ENCODE measurements at places on chromosomes 5 and 9.

GRCh38 chr5:132870801-132871200, 2.7 kb upstream of the LEAP2 start:
- DNase-seq, result no peak

GRCh38 chr5:112682621-112683061, 55.0 kb upstream of the APC start:
- no peak for DNase-seq

DNA sequence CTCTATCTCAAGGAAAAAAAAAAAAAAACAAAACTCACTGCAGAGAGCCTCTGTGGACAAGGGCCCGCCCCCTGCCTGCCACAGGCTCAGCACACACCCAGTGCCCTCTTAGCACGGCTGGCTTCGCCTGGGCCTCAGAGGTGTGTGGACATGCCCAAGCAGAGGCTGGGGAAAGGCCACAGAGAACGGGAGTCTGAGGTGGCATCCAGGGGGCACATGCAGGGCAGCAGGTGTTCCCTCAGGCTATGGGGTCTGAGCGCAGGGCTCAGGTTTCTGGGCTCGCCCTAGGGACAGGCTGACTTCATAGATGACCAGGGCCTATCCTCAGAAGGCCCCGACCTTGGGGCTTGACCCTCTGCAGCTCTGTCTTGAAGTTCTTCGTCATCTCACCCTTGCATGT, 138.7 kb downstream of the ZNF354C start:
- DNase-seq, result no peak

- DNase-seq, result no peak
Observed at GRCh38 chr5:73346878-73347408, 101.6 kb downstream of the FOXD1 start.

DNA sequence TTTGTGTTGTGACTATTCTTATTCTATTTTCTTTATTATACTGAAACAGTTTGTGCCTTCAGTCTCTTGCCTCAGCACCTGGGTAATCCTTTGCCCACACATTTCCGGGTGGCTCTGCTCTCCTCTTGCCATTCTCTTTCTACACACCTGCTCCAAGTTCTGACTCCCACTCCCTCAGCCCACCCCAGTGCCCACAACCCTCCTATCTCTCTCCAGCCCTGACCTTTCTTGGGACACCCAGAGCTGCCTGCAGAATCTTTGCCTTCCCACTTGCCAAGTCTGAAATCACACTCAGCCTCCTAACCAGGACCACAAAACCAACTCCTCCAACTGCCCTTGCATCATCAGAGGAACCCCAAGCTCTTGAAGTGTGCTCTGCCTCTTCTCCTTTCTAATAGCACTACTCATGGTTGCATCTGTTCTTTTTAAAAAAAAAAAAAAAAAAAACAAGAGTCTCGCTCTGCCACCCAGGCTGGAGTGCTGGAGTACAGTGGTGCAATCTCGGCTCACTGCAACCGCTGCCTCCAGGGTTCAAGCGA, 4.1 kb downstream of the SWI5 start:
- DNase-seq, result no peak

DNA sequence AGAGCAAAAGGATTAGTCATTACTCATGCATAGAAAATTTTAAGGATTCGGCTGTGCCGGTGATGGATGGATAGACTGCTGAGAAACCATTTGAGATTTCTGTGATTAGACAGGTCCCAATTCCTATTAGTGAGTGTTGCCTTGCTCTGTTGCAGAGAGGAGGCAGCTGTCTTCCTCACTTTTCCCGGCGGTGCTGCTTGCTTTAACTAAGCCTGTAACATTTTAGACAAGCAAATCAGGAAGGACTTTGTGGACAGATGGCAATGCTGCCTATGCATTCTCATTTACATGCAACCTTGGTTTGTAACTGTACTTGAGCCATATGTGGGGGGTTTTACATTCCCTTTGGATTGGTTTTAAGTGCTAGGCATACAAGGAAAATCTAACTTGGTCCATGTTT, 1176.3 kb downstream of the CDH18 start:
- DNase-seq, result no peak

DNA sequence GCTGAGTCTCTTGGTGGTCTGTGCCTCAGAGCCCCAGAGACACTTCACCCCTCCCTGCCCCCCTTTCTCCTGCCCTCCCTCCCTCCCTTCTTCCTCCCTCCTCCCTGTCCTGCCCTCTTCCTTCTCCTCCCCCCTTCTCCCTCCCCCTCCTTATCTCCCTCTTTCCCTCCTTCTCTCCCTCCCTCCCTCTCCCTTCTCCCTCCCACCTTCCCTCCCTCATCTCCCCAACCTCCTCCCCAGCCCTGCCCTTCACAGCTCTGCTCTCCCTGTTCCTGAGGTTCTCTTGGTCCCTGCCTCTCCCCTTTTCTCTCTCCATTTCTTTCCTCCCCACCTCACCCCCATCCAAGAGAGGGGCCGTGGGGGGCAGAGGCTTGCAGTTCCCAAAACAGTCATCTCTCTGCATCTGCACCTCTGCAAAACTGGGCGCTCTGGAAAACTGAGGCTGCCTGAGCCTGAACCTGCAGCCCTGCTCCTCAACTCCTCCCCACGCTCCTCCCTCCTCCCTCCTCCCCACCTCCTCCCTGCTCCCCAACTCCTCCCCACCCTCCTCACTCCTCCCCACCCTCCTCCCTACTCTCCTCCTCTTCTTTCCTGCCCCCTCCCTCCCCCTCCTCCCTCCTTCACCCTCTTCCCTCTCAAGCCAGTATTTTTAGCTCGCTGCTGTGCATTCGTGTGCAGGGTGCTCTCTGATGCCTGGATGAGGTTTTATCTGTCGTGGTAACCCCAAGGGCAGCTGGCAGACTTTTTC, 219.1 kb downstream of the C9orf50 start:
- no peak for DNase-seq

- DNase-seq, result no peak
Observed at GRCh38 chr9:120904061-120904977, 22.3 kb downstream of the TRAF1 start.

- no peak for DNase-seq
Observed at GRCh38 chr5:96468956-96469355, 35.9 kb upstream of the PCSK1 start.

DNA sequence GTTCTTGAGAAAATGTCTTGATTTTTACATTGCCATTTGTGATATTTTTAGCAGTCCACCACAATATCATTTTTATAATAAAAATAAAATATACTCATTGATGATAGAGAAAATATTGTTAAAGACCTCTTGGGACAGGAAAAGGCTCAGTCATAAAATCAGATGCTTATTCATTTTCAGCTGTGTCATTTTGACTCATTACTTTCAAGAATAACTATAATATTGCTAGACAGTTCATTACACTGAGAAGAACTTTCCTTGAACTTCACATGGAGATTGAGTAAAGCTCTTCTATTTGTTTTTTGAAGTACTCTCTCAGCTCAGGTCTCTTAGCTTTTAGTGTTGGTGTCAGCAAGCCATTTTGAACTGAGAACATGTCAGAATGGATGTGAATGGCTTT, 8.5 kb upstream of the MEIKIN start:
- no peak for DNase-seq

GRCh38 chr5:114305402-114306207, 56.3 kb upstream of the KCNN2 start:
- DNase-seq, result no peak

DNA sequence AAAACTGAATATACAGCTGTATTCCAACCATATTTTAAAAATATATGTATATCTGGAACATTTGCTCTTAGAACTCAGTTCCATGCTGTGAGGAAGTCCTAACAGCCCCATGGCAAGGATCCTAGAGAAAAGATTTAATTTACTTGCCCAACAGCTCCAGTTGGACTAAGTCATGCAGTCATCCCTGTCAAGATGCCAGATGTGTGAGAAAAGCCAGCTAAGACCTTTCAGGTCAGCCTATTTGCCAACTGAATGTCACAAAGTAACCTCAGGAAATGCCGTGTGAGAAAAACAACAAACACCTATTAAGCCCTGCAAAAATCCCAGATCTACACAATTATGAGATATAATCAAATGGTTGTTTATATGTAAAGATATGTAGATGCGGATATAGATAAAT, 416.3 kb downstream of the NR2F1-AS1 start:
- DNase-seq, result no peak

DNA sequence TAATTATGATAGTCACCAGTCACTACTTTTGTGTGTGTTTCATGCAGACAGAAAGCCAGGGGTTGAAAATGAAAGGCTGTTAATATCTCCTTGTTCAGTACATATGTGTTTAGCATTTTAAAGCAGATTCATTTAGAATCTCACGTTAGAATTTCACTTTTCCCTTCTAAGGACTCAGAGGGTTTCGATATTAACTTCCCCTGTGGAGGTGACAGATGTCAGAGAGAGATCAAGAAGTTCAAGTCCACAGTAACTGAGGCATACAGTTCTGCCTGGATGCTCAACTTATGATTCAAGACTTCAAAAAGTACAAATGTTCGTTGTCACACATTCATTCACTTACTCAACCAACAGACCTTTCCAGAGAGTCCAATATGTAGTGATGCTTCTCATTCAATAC, 251.1 kb downstream of the EBF1 start:
- DNase-seq, result no peak

DNA sequence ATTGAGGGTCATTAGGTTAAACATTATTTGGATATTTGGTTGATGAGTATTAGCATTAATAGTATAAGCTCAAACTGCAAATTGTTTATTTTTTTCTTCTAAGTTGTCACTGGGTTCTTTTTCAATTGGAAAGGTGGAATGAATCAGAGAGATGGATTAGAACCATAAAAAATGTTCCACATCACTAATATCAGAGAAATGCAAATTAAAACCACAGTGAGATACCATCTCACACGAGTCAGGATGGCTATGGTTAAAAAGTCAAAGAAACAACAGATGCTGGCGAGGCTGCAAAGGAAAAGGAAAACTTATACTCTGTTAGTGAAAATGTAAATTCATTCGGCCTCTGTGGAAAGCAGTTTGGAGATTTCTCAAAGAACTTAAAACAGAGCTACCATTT, 122.8 kb downstream of the CCDC192 start:
- no peak for DNase-seq

- no peak for DNase-seq
Observed at GRCh38 chr9:125329978-125330377, 68.4 kb downstream of the GAPVD1 start.

GRCh38 chr5:179738742-179739141, 6.1 kb downstream of the MAML1 start:
- no peak for DNase-seq

DNA sequence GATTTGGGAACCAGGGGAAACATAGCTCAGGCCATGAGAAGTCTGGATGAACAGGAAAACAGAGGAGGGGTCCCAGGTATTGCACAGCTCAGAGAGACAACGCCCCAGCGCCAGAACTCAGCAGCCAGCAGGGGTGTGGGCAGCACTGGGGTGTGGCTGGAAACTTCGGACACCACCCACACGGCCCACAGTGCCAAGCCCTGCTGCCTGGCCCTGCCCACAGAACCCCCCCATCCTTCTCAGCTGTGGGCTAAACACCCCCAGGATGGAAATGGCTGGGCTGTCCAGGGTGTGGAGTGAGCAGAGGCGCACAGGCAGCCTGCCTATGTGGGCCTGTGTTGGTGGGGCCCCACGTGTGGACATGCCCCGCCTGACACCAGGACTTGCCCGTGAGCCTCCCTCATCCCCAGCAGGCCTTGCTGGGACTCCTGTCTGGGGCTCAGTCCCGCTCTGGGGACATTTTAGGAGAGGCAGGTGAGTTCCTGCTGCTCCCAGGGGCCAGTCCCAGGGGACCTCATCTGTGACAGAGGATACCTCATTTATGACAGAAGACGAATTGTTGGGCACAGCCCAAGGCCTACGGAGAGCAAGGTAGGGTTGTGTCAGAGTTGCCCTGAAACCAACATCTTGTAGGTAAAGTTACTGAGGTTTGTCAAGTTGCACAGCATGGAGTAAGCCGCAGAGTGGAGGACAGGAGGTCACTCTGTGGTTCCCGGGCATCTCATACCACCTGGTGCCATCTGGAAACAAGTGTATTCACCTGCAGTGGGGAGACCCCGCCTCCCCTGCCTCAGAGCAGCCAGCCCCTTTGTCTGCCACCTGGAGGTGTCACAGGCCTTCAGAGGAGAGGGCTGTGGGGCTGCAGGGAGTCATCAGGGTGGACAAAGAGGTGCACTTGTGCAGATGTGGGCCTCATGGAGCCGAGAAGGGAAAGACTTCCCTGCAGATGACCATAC, 183.2 kb downstream of the AUH start:
- no peak for DNase-seq

- DNase-seq, result no peak
Observed at GRCh38 chr9:132201139-132201538, 39.3 kb downstream of the NTNG2 start.

DNA sequence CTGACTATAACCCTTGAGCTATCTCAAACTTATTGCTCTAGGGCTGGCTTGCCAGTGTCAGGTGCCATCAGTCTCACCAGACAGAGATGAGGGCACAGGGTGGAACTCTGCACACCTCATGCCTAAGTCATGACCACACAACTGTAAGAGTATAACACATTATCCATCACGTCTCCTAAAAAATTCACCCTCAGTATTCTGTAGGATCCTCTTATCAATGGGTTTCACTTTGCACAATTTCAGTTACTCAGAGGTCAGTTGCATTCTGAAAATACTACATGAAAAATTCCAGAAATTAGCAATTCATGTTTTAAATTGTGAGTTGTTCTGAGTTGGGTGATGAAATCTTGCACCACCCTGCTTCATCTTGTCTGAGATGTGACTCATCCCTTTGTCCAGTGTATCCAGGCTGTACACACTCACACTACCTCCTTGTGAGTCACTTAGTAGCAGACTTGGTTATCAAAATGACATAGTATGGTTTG, 690.9 kb upstream of the CDH18 start:
- no peak for DNase-seq

DNA sequence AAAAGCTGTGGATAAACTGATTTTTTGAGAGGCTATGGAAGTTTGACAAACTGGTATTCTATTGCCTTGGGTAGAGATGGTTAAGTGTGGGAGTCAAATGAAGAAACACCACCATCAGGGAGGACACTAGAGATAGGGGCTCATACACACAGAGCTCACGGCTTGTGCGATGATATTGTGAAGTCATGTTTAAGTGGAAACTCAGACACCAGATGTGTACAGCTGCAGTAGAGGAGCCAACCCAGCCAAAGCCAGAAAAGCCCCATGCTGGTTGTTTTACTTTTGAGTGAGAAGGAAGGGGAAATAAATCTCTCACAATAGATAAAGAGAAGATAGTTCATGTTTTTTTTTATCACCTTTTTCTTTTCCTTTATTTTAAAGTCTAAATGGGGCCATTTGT, 377.7 kb downstream of the DMRT2 start:
- no peak for DNase-seq

DNA sequence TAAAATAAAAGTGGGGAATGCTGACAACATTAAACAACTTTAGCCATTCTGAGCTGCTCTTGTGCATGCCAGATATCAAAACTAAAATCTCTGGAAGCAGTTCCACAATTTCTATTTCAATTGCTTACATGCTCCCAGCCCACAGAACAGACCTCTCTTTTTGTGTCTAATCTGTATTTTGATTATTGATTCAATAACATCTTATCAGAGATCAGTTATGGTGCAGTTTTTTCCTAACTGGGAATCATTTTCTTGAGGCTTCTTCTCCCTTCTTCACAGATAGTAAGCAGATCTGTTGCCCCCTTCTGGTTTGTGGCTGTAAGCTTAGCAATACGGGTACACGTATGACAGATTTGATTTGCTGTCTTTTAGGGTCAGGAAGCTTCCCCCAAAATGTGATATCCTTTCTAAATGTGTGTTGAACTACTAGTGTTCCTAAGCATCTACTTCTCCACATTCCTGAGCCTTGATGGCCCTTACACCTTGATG, 39.4 kb downstream of the MRPS27 start:
- DNase-seq, result no peak

GRCh38 chr9:68974901-68975300, 39.0 kb downstream of the PRKACG start:
- no peak for DNase-seq

GRCh38 chr9:135864447-135865049, 42.8 kb downstream of the CAMSAP1 start:
- no peak for DNase-seq

GRCh38 chr5:120533581-120533980, 69.5 kb downstream of the PRR16 start:
- DNase-seq, result no peak

Measured in activated gamma-delta T cell (primary cell).